ENCODE measurements at places on chromosomes 11 and 22.

GRCh38 chr11:112470355-112470754, 209.7 kb upstream of the PLET1 start:
- DNase-seq: no peak

DNA sequence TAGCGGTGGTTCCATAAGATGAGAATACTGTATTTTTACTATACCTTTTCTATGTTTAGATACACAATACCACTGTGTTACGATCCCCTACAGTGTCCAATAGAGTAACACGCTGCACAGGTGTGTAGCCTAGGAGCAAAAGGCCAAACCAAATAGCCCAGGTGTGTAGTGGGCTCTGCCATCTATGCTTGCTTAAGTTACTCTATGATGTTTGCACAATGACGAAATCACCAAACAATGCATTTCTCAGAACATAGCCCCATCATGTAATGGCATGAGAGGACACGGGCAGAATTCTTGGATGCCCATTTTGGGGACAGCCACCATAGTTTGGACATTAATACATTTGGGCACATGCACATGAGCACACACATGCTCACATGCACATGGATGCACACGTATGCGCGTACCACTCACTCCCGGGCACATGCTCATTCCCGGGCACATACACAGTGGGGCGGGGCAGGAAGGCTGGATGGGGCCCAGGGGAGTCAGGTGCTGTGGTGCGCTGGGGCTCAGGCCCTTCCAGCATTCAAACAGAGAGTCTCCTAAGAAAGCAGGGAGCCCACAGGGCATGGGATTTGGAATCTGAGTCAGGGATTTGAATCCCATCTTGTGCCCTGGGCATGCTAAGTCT, 51.1 kb downstream of the RTN4R start:
- DNase-seq: no peak

- DNase-seq: no peak
Observed at GRCh38 chr11:100562128-100562527, 125.0 kb upstream of the ARHGAP42 start.

DNA sequence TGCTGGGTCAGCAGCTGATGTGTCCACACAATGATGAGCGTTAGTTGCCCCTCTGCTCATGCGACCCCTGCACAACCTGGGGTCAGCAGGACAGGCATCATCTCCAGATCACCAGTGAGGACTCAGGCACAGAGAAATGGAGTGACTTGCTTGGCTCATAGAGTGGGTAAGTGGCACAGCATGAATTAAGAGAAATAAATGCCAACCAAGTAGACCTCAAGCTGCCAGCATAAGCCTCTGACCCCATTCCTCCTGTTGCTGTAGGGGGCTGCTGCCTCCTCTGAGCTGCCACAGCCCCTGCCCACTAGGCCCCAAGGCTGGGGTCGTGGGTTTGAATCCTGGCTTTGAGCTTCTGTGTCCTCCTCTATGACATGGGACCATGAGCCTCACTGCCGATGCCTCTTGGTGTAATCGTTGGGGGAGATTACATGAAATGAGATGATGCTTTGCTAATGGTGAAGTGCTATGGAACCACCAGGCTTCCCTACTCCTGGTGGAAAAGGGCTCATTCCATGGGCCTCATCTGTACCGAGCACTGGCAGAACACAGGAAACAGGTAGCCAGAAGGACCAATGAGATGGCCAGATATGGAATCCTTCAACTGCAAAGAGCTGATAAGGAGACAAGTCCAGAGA, 33.6 kb downstream of the LRRC32 start:
- DNase-seq: no peak

Data from 8988T (cell line).